ENCODE measurements at places on chromosomes 1 and 21.
A peak's percentile ranks its signal among the peaks of the same experiment; 100 is the strongest.

DNA sequence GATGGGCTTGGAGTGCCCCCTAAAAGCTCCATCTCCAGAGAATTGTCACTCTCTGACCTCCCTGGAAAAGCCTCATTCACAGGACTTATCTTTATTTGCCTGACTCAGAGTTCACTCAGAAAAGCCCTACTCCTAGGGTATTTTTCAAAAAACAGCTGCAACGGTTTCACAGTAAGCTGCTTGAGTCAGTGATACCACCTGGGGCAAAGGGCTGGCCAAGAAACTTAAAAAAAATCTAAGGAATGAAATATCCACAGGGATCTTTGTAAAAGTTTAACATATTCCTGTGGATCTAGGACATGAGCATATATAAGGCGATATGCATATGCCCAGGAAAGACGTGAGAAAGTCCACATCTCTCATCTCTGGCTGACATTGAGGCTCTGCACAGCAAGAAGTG, 33.8 kb upstream of the TSPAN2 start:
- DNase-seq = no peak

GRCh38 chr21:26709090-26709489, 136.0 kb upstream of the CYYR1 start:
- DNase-seq = no peak

DNA sequence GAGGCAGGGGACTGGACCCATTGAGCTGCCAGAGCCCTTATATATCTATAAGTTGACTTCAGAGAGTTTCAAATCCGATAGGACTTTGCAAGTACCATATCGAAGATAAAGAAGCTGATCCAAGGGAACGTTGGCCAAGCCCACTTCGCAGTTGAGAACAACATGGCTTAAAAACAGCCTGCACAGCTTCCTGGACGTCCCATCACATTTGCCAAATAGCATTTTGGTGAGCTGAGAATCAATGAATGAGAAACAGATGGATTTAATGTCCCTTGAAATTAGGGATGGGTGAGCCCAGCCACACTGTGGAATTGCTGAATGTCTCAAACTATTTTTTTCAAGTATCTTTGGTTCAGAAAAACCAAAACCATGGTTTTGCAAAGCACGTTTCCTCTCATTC, 64.8 kb downstream of the KCNJ15 start:
- DNase-seq = no peak

DNA sequence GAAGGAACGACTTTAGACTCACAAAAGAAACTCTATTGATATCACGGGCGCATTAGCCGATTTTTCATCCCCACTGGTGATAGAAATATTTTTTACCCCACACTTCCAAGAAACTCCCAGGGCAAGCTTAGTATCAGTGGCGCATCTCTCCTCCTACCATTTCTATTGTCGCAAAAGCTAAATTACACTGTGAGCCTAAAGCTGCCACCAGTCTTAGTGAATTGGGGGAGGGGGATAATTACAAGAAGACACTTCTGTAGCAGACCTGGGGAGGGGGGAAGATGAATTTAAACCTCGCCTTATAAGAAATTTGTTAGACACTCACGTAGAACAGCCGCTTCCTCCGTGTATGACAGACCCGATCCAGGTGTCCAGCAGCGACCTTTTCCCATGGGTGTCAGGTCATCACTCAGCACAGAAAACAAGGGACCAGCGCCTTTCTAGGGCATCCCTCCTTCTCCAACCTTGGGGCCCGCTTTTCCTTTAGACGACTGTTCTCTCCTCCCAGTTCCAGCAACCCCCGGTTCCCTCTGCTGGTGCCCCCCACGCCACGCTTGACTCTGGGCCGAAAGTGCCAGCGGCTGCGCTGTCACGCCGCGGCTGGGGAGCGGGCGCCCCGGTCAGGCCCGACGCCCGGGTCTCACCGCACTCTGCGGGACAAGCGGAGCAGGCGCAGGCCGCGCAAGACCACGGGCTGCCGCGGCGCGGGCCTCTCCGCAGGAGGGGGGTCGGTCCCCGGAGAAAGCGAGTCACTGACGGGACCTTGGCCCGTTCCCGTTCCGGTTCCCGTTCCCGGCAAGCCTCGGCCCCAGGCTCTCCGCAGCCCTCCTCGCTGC, 821 bp downstream of the PHC2 start:
- no peak for DNase-seq

GRCh38 chr1:184244962-184245361, 141.9 kb upstream of the C1orf21 start:
- DNase-seq = no peak

GRCh38 chr1:209105701-209106100, 477.8 kb upstream of the CAMK1G start:
- no peak for DNase-seq

DNA sequence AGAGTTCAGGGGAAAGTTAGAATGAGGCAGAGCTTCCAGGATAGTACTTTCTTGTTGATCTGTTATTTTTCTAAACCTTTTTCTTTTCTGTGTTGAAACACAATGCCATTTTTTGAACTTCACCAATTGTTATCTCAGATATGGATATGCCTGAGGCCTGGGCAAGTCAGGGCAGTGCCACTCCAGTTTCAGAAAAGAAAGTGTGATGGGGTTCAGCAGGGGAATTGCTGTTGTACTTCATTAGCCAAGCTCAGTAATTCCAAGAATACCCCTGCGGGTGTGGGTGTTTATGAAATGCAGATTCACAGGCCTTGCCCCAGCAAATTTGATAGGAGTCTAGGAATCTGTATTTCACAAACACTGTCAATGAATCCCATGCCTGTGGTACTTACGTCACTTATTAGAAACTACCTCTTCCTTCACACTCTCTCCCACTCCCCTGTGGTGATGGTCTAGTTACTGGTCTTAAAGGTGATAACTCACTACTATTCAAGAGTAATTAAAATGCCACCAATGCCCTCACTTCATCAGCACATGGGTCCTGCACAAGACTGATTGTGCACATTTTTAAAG, 142.3 kb downstream of the PBX1 start:
- DNase-seq = no peak

- no peak for DNase-seq
Observed at GRCh38 chr1:110433803-110434202, 17.1 kb upstream of the PROK1 start.

- peak; percentile 46 for DNase-seq
Observed at GRCh38 chr1:155729031-155729898, 40.4 kb downstream of the DAP3 start.
